HS-27A (cell line): ENCODE measurements at places on chromosomes 3 and 15.
A peak's percentile ranks its signal among the peaks of the same experiment; 100 is the strongest.

- DNase-seq: no peak
Measured at GRCh38 chr15:35728219-35728940, 182.4 kb upstream of the DPH6 start.

DNA sequence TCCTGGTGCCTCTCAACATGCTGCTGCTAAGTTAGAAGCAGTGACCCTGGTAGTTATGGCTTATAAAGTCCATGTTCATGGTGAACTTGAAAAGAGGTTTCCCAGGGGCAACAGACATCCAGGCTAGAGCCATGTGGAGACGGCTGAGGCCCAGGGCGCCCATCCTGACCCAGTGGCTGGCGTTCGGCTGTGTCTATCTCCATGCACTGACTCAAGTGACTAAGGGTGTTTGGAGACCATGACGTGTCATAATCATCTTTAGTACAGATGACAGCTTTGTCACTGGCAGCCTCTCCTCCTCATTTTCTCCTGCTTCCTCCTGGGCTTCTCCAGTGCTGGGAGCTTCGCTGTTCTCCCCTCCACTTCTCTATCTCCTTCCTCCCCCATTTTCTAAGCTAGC, 287.4 kb upstream of the LYSMD4 start:
- DNase-seq: no peak

DNA sequence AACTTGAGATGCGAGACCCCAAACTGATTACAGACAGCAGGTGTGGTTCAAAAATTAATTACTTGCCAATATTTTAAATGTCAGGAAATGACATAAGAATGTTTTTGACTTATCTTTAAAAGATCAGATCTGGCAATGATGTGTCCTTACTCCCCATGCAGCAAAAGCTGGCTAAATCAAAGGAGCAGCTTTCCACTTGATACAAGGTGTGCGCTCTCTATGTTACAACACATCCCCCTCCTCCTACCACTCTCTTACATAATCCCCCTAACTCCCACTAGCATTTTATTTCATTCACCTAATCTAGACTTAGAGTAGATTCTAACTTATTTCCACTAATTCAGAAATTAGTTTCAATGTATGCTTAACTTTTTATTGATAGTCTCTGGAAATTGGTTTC, 609.0 kb downstream of the GRM7 start:
- DNase-seq: no peak

- DNase-seq: no peak
Measured at GRCh38 chr3:5888851-5889250, 701.3 kb downstream of the EDEM1 start.

- no peak for DNase-seq
Measured at GRCh38 chr3:105108823-105109222, 257.9 kb upstream of the ALCAM start.

GRCh38 chr3:32431481-32431880, 39.8 kb downstream of the CMTM7 start:
- no peak for DNase-seq

- peak; percentile 7 for DNase-seq
Measured at GRCh38 chr15:98025237-98025636, 64.7 kb downstream of the ARRDC4 start.

DNA sequence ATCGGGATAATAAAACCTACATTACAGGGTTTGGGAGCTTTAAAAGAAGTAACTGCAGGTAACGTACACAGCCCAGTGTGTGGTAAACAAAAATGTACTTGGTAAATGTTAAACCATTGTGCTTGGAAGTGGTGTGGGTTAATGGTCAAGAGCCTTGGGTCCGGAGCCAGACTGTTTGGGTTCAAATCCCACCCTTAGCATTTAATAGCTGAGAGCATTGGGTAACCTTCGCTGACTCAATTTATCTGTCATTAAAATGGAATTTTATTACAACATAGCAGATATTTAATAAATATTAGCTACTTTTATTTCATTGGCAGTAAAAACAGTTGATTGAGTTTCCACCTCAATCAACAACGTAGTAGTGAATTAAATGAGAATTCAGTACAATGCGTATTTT, 1.5 kb downstream of the FSTL1 start:
- DNase-seq: no peak
